Ovary (tissue), 10 donors: ENCODE measurements at places on chromosomes 6 and 20.

GRCh38 chr6:138555421-138555988, 56.2 kb upstream of the NHSL1 start:
- DNase-seq: no peak

- no peak for DNase-seq
Measured at GRCh38 chr6:13535306-13535705, 39.1 kb upstream of the SIRT5 start.

GRCh38 chr6:152184917-152185574, 377.6 kb downstream of the ESR1 start:
- DNase-seq: no peak

DNA sequence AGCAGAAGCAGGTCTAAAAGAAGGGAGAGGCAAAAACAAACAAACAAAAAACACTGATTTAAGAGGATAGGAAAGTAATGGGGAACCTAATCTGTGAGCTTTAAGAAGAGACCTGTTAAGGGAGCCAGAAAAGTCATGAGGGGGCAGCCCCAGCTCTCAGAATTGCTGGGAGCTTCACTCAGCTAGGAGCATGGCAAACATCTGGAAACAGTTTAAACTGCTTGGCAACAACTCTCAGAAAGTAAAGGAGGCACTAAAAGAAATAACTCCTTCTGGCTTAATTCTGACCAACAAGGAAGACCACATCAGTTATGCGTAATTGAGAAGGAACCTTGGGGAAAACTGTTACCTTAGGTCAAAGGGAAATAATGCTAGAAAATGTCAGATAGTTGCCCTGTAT, 121.4 kb downstream of the LAMP5 start:
- DNase-seq: no peak

DNA sequence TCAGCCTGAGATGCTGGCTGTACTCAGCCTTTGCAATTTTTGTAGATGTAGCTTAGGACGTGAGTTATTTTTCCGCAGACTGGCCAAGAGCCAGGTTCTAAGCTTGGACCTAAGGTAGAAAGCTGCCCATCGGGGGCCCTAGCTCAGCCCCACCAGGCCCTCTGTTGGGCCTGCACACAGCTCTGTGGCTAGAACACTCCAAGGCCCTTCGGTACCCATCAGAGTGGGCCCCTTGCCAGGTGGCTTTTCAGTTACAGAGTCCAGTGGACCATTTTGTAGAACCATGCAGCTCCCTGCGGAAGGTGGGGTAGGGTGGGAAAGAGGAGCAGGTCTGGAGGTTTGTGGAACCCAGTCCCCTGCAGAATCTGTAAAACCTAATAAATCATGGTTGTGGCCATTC, 22.6 kb downstream of the UCKL1 start:
- no peak for DNase-seq

GRCh38 chr20:24497851-24498250, 28.4 kb downstream of the SYNDIG1 start:
- DNase-seq: no peak

DNA sequence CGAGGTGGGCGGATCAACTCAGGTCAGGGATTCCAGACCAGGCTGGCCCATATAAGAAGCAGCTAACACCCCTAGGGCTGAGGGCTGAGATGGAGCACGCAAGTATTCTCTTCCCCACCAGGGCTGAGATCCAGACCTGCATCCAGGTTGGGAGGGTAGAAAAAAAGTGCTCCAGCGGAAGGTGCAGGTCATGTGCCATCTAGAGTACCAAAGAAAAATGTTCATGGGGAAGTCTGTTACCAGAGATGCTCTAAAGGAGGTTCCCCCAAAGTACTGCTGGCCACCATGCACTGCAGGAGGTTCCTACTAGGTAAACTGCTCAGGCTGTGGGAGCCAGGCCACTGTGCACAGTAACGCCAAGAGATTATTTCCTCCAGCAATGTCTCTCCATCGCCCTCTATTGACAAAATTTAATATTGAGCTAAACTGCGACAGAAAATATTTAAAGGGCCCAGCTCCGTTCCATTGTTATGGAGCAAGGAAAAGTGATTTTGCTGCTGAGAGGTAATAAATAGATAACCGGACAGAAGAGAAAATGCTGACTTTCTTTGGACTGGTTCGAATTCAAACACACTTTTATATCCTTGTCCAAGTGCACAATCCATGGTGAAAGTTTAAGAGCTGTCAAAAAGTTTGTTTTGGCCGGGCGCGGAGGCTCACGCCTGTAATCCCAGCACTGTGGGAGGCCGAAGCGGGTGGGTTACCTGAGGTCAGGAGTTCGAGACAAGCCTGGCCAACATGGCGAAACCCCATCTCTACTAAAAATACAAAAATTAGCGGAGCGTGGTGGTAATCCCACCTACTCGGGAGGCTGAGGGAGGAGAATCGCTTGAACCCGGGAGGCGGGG, 159.9 kb downstream of the OR2B2 start:
- DNase-seq: peak; percentile 48

GRCh38 chr6:169269180-169270076, 15.8 kb upstream of the THBS2 start:
- DNase-seq: peak; percentile 59

- DNase-seq: no peak
Measured at GRCh38 chr6:71602385-71603007, 283.9 kb upstream of the RIMS1 start.

DNA sequence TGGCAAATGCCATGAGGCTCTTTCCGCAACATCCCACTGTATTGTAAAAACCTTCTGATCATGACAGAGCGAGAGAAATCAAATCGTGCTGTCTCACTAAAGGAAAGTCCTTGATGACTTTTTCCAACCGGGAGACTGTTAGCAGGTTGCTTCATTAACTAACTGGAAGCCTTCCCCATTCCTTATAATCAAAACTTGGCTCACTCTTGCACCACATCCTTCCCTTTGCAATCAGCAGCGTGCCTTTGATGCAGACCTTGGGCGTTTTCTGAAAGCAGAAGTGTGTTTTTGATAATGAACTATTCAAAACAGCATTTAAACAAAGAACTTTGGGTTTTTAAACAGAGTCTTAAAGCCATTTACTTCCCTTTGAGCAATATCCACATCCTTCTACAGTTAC, 96.2 kb upstream of the CNR1 start:
- DNase-seq: no peak

- no peak for DNase-seq
Measured at GRCh38 chr6:44712353-44713111, 325.0 kb downstream of the CDC5L start.
